ENCODE measurements at places on chromosomes 3 and 15.

DNA sequence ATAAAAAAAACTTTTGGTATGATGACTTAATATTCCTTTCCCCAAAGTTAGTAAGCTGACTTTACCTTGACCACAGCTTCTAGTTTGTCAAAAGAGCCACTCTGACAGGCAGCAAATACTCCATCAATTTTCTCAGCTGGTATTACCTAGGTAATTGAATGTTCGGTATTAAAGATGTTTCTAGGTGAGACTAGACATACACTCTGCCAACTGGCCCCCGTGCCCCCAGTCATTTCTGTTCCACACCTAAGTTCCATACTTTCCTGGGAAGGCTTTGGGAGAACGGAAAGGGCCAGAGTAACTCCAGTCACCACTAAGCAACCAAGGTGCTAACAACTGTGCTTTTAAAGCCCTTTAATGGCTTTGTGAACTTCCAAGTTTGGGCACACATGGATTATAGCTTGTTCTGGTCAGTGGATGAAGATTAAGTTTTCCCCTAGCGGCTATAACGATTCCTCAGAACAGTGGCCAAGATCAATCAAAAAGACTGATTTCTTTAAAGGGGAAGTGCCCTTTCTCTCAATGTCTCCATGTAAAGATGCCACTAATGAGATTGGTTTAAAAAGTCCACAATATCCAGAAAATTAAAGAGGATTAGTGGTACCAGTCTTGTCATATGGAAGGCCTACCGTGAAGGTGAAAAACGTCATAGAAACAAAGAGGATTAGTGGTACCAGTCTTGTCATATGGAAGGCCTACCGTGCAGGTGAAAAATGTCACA, 7.0 kb downstream of the EIF4A2 start:
- DNase-seq: no peak

- DNase-seq: no peak
Measured at GRCh38 chr3:50419595-50420370, 60.5 kb upstream of the TMEM115 start.

GRCh38 chr15:37359101-37359892, 258.9 kb upstream of the MEIS2 start:
- no peak for DNase-seq

DNA sequence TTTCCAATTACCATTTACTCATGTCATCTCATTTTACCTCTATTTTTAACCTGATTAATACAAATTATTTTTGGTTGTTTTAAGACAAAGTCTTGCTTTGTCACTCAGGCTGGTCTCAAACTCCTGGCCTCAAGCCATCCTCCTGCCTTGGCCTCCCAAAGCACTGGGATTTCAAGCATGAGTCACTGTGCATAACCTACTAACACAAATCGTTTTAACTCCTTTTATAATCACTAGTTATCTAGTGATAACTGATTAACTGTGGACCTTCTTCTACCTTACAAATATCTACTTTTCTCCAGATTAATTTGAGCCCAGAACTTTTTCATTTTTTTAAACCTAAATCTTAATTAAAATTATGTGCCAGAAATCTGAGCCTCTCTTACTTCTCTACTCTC, 4.6 kb downstream of the ATP13A3 start:
- DNase-seq: no peak

DNA sequence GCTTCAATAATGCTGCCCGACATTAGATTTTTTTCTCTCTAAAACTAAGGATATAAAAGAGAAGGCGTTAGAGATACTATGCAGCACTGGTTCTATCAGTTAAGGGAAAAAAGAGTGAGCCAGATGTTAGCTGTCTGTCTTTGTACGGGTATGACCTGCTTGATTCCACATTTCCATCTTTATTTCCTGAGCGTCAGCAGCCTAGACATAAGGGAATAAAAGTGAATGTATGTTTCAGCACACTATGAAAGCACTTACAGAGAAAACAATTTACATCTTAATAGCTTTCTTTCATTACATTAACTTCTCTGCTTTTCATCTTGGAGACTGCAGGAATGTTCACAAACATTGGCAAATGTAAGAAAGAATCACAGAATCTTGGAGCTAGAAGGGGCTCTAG, 319.3 kb downstream of the CTNNB1 start:
- DNase-seq: no peak

- no peak for DNase-seq
Measured at GRCh38 chr3:170419557-170420087, 954 bp downstream of the CLDN11 start.

GRCh38 chr3:195897853-195898415, 10.4 kb downstream of the TNK2 start:
- no peak for DNase-seq

DNA sequence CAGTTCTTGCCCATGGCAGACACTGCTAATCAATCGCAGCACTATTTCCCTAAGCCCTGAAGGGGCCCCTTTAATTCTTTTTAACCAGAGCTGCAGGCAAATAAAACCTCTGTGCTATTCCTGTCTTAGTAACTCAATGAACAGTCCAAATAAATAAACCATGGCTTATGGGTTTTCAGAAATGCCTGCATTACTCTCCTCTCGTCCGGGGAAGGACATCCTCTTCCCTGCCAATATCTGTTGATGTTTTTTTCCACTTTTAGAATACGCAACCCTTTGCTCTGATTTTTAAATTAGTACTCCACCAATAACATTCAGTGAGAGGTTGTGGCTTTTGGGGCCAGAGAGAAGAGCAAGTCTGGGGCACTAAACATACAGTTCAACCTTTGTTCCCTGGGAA, 35.2 kb upstream of the PRICKLE2 start:
- no peak for DNase-seq

DNA sequence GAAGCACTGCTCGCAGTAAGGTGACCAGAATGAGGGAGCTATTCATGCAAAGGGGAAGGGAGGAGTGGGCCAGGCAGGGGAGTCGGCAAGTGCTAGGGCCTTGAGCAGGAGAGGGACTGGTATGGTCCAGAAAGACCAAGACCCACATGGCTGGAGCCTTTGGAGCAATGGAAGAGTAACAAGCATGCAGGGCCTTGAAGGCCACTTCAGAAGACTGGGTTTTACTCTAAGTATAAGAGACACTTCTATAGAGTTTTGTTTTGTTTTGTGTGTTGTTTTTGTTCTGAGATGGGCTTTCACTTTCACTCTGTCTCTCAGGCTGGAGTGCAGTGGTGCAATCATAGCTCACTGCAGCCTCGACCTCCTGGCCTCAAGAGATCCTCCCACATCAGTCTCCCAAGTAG, 42.0 kb downstream of the BFSP2 start:
- no peak for DNase-seq

GRCh38 chr3:177491296-177492032, 294.2 kb upstream of the TBL1XR1 start:
- no peak for DNase-seq
